Stimulated activated naive CD8-positive, alpha-beta T cell treated with anti-CD3 and anti-CD28 coated beads, Interleukin-15, amount 100 ng/mL, for 72 hours (primary cell): ENCODE measurements at places on chromosomes 12 and 14.

GRCh38 chr12:115871714-115872113, 405.8 kb downstream of the MED13L start:
- no peak for DNase-seq

DNA sequence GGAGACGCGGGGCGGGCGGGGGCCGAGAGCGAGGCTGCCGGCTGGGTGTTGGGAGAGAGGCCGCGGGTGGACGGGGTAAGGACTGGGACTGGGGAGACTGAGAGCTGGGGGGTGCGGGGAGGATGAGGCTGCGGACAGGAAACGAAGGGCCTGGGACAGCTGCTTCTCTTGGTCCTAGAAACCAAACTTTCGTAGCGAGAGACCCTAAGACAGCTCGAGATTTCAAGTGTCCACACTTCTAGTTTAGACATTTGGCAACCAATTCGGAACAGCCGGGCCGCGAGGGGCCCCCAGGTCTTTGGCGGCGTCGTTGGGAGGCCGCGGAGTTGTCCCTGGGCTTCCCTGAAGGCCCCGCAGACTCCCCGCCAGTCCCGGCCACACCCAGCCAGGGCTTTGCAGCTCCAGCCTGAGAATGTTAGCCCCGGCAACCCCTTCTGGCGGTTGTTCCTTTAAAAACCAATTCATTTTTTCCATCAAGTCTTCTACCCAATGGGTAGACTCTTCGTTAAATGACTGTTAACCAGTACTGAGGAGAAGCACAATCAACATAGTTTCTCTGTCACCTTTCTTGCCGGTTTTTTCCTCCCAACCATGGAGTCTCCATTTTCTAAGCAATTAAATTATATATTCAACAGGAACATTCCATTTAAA, 11.5 kb downstream of the NKX2-1 start:
- no peak for DNase-seq

- no peak for DNase-seq
Observed at GRCh38 chr14:28398506-28398905, 368.1 kb upstream of the FOXG1 start.

DNA sequence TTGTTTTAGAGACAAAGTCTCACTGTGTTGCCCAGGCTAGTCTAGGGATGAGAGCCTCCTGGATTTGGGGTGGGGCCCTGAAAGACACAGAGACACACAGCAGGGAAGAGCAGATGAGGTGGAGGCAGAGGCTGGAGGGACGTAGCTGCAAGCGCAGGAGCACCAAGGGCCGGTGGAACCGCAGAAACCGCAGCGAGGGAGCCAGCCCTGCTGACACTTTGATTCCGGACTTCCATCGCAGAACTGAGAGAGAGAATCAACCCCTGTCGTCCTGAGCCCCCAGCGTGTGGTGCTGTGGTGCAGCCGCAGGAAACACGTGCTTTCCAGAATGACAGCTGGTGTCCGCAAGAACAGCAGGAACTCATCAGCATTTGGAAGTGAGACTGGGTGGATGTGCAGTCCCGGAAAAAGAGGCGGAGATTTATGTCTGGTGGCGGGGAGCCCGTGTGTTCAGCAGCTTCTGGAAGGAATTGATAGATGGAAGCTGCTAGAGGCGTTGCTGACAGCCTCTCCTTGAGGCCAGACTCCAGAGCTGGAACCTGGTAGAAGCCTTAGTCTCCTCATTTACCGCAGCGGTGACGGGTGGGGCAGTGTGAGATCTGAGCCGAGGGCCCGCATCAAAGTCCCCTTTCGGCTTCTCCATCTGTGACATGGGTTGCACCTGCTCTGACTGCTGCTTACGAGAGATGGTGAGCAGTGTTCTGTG, 21.9 kb upstream of the KLC1 start:
- peak; percentile 72 for DNase-seq

- no peak for DNase-seq
Observed at GRCh38 chr14:104084251-104085002, 1.1 kb upstream of the ASPG start.

- no peak for DNase-seq
Observed at GRCh38 chr12:93673084-93673483, 4.1 kb upstream of the CRADD start.

DNA sequence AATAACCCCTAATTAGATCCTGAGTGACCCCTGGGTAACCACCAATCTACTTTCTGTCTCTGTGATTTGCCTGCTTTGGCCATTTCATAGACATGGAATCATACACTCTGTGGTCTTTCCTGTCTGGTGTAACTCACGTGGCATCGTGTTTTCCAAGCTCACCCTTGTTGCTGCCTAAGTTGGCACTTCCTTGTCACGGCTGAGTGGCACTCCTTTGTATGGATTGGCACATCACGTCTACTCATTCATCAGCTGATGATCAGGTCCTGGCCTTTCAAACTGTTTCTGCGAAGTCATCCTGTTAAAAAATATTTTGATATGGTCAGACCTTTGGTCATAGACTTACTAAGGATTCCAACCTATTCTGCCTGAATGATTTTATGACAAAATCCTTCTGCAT, 87.7 kb downstream of the GLT1D1 start:
- DNase-seq = no peak

DNA sequence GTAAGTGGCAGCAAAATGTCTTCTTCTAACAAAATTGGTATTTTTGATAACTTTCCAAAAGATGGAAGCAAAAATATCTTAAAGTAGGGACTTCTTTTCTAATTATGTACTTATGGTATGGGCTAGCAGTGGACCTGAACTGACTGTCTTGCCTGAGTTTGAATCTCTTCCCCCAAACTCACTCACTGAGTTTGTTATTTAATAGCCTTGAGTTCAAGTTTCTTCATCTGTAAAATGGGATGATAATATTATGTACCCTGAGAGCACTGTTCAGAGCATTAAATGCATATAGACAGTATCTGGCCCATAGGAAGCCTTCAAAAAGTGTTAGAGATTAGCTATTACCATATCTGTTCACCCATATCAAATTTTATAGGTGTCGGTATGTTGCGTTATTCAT, 210.4 kb upstream of the NUDT4 start:
- DNase-seq = no peak

DNA sequence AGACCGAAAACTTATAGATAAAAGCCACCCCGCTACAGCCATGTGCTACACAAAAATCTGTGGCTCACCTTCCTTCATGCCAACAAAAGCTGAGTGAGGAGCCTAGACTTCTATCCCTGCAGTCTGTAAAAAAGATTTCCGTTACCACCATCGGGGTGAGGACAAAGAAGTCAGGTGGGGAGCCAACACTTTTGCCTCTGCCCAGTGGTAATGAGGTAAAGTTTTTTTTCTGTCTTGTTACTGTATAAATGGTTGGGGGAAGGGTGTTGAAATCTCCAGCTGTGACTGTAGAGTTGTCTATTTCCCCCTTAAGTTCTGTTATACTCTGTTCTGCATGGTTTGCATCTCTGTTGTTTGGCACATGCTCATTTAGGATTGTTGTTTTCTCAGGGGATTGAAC, 707.8 kb downstream of the FLRT2 start:
- no peak for DNase-seq

DNA sequence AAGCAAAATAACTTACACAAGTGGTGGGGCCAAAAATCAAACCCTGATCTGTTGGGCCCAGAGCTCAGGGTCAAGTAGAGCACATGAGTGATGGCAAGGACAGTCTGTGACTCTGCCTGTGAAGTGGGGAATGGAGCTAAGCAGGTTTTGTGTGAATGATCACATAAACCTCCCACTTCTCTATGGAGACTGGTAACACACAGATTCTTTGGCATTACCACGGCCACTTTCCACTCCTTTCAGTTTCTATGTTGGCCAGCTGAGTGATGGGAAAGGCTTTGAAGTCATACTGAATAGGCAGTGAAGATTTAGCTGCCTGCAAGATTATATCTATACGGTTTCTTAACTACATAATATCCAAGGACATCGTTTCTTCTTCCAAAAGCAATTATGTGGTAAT, 97.9 kb downstream of the ARMH4 start:
- no peak for DNase-seq

- no peak for DNase-seq
Observed at GRCh38 chr12:7293670-7294069, 10.2 kb upstream of the ACSM4 start.

- no peak for DNase-seq
Observed at GRCh38 chr14:89485264-89485663, 68.2 kb upstream of the FOXN3 start.

- DNase-seq = no peak
Observed at GRCh38 chr14:34592623-34593022, 37.3 kb downstream of the SNX6 start.

- no peak for DNase-seq
Observed at GRCh38 chr12:89156340-89156739, 196.0 kb downstream of the DUSP6 start.

DNA sequence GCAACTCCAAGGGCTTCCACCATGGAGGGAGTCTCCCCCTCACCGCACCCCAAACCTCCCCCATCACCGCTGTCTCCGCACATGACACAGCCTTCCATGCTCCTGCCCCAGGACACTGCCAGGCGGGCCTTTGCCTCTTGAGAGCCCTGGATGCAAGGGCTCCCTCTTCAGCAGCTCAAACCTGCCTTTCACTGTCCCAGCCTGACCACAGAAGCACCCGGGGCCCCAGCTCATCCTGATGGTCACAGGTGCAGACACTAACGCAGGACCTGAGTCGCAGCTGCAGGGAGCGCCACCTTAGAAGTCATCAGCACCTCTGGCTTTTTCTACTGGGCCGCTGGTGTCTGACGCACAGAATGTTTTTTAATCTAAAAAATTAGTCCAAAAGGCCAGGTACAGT, 54.0 kb downstream of the SYNE3 start:
- DNase-seq = no peak

DNA sequence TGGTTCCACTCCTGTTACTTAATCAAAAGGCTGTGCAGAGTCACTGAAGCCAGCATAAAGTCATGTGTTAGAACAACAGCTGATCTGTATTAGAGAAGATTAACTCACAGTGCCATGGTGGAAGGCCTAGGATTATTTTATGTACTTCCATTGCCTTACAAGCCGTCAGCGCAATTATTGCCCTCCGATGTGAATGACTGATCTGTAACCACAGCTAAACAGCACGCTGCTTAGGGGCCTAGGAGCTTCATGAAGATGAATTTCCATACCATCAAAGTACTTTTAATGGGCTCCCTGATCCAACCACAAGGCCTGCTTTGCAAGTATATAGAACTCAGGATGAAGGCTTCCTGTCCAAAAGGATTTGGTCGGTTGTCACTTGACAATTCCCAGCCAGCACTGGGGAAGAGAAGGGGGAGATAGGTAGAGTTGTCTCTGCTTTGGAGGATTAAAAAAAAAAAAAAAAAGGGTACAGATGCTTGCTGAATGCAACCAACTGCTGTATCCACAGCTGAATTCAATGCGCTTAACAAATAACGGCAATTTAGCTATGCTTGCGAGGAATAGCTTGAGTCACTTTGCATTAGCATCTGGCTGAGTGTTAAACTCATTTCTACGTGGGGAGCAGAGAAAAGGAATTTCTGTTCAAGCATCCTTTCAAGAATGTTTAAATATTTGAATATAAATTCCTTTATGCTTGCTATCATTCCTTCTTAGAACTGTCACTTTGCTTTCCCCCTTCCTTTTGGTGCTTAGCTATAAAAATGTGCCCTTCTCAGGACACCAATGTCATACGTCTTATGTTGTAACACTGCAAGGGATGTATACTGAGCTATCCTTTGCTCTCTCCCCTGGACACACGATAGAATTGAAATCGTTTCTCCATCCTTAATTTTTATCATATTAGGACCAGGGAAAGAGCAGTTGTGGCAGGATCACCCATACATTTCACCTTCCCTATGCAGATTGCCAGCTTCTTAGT, 387.8 kb downstream of the SOX5 start:
- DNase-seq = no peak

GRCh38 chr14:97185186-97185585, 388.0 kb downstream of the VRK1 start:
- no peak for DNase-seq

DNA sequence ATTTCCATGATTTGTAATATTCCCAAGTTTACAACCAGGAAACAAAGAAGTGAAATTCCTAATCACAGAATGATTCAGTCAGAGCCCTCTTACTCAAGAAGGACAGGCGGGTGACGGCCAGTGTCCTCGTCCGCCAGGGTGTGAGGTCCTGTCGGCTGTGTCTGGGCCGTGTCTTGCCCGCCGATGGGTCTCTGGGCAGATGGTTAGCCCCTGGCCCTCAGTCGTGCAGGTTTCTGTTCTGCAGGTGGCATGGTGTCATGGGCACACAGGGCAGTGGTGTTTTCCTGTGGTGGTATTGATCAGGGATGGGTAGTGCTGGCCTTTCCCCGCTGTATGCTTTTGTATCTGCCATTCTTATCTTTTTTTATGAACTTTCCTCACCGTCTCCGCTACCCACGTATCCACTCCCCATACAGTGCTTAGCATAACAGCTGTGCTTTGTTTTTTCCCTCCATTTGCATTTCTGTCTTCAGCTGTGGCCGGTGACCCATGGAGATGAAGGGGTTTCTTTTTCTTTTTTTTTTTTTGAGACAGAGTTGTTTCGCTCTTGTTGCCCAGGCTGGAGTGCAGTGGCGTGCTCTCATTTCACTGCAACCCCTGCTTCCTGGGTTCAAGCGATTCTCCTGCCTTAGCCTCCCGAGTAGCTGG, 100.7 kb downstream of the TSPAN9 start:
- DNase-seq = no peak

- no peak for DNase-seq
Observed at GRCh38 chr14:51305751-51306150, 65.7 kb downstream of the TMX1 start.

GRCh38 chr12:51199366-51199945, 18.4 kb downstream of the POU6F1 start:
- DNase-seq = no peak

DNA sequence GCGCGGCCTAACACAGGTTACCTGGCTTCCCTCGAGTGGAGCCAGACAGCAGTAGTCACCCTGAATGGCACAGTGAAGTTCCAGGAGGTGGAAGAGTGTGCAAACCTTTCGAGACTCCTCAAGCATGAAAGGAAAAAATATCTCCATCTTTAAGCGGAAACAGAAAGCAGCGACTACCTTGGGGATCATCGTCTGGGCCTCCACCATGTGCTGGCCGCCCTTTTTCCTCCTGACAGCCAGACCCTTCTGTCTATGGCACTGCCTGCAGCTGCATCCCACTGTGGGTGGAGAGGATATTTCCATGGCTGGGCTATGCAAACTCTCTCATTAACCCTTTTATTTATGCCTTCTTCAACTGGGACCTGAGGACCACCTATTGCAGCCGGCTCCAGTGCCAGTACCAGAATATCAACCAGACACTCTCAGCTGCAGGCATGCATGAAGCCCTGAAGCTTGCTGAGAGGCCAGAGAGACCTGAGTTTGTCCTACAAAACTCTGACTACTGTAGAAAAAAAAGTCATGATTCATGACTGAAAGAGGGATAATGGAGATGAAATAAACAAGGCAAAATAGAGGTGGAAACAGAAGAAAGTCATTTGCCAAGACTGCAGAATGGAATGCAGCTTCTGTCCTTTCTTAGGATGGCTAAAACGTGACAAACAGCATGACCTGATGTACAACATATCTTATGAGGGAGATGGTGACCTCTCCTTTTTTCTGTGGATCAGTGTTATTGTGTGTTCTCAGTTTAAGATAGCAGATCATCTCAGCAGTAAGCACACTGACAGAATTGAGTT, 2.4 kb upstream of the HEBP1 start:
- DNase-seq = no peak

- no peak for DNase-seq
Observed at GRCh38 chr12:123757561-123757960, 4.5 kb upstream of the DNAH10 start.

- DNase-seq = no peak
Observed at GRCh38 chr14:60101786-60102185, 10.1 kb downstream of the PCNX4 start.
